ENCODE measurements at places on chromosomes 7 and 10. TPM values are rescaled to one million over a fixed set of nuclear protein-coding genes. Genes with fewer than 3 reads are reported as not detected.
A peak's percentile ranks its signal among the peaks of the same experiment; 100 is the strongest.

DNA sequence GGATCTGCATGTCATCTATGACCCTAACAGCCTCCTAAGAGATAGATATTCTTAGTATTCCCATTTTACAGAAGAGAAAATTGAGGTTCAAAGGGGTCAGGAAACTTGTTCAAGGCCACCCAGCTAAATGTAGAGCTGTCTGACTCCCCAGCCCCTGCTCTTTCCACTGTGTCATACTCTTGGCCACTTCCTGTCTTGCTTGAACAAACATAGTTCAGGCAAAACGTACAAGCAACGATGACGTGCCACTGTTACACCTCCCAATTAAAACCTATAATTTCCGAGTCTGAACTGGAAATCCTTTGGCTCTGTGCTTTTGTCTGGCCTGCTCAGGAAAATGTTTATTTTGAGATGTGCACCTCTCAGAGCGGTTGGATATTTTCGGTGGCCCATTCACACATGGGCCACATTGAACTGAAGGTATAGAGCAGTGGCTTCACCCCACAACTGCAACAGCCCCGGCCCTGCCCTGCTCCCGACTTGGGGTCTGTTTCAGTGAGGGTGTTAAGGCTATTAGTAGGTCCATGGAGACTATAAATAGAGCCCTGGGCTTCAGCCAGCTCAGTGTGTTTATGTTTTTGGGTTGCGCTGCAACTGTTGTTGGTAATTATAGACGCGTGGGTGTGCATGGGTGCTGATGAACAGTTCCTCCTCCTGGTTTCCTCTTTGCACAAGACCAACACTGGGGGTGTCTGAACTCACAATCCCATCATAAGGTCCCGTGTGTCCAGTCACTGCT, 172.3 kb upstream of the ADO start:
- H3K27me3 ChIP-seq, result peaks cover 3% of the 10 kb centered on the region
- peak overlapping the region; percentile 87 for H3K27ac ChIP-seq
- peaks cover 23% of the 10 kb centered on the region for H3K4me1 ChIP-seq
- peak overlapping the region; percentile 37 for H3K4me3 ChIP-seq
- H3K36me3 ChIP-seq, result peaks cover 2% of the 10 kb centered on the region

DNA sequence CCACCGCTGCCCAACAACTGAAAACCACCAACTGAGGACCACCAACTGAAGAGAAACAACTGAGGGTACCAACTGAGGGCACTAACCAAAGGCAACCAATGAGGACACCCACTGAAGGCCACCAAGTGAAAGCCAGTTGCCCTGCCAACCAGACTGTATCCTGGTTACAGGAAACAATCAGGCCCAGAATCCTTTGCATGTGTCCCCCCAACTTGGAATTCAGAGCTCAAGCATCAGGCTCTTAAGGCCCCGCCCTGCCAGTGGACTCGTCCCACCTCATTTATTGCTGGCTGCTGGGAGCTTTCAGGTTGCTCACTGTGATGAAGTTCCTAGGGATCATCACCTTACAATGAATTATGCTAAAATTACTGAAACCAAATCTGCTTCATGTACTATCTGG, 76.6 kb upstream of the ABI1 start:
- H3K27ac ChIP-seq, result no peak overlapping the region
- DNase-seq, result no peak
- peaks cover 5% of the 10 kb centered on the region for H3K27me3 ChIP-seq

- H3K4me3 ChIP-seq, result no peak overlapping the region
- H3K36me3 ChIP-seq, result peaks cover 20% of the 10 kb centered on the region
- no peak overlapping the region for H3K27ac ChIP-seq
- H3K27me3 ChIP-seq, result no peaks in the 10 kb centered on the region
- no peaks in the 10 kb centered on the region for H3K4me1 ChIP-seq
These were observed 49.7 kb downstream of the RABGEF1 start for GRCh38 chr7:66790196-66790595.

- peak; percentile 77 for DNase-seq
- H3K4me3 ChIP-seq, result no peak overlapping the region
- peaks cover 27% of the 10 kb centered on the region for H3K27me3 ChIP-seq
- no peak overlapping the region for H3K27ac ChIP-seq
These were observed 411.5 kb upstream of the ZMIZ1 start for GRCh38 chr10:78657163-78657861.

Gene FEZF1
- total RNA-seq, result not detected

GRCh38 chr10:48456808-48457761, 147.8 kb downstream of the ARHGAP22 start:
- H3K27me3 ChIP-seq, result no peaks in the 10 kb centered on the region
- DNase-seq, result peak; percentile 16
- no peaks in the 10 kb centered on the region for H3K4me1 ChIP-seq
- no peaks in the 10 kb centered on the region for H3K36me3 ChIP-seq

DNA sequence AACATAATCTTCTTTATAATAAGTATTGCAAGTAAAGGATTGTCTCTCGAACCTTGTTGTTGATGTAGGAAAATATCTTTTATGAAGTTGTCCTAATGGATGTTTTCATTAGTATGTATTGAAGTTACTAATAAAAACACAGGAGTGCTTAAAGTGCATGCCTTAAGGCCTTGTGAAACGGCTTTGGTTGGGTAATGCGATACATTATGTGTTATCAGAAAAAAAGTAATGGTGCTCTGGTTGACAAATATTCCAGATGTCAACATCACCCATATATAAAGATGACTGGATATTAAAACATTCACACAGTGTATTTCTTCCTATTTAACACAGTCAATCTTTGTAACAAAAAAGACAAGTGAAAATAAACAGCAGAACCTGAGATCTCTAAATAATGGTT, 310.7 kb downstream of the PRKG1 start:
- H3K36me3 ChIP-seq, result no peaks in the 10 kb centered on the region
- no peak for DNase-seq
- H3K27me3 ChIP-seq, result no peaks in the 10 kb centered on the region
- no peaks in the 10 kb centered on the region for H3K4me1 ChIP-seq
- no peak overlapping the region for H3K4me3 ChIP-seq

Gene UCN3
- not detected for total RNA-seq

Gene ELAPOR2
- 3.3 TPM for total RNA-seq

- no peaks in the 10 kb centered on the region for H3K36me3 ChIP-seq
- H3K27ac ChIP-seq, result no peak overlapping the region
- no peak overlapping the region for H3K4me3 ChIP-seq
- H3K4me1 ChIP-seq, result no peaks in the 10 kb centered on the region
- no peaks in the 10 kb centered on the region for H3K27me3 ChIP-seq
- DNase-seq, result no peak
These were observed 776 bp downstream of the TMEM184A start for GRCh38 chr7:1555046-1555812.

DNA sequence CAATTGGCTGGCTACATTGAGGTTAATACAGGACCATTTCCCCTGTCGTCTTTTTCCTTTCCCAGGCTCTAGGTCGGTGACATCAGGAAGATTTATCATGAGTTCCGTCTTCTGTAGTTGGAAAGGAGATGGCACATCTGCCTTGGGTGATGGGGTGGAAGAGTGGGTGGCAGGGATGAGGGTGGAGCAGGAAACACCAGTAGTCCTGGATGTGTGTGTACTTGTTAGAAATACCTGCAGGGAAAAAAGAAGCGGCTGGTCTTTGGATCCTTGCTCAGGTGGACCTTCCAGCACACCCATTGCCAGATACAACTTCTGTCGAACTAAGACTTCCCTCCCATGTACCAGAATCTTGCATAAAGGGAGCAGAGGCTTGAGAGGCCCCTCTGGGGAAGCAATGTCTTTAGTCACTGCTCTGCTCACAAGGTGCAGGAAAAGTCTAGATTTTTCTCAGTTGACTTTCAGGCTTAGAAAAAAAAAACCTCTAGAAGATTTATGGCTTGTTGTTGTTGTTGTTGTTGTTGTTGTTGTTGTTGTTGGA, 516.8 kb upstream of the GALNT17 start:
- H3K27ac ChIP-seq, result no peak overlapping the region
- no peaks in the 10 kb centered on the region for H3K4me1 ChIP-seq
- H3K4me3 ChIP-seq, result no peak overlapping the region
- H3K27me3 ChIP-seq, result no peaks in the 10 kb centered on the region

- H3K27me3 ChIP-seq, result peaks cover 22% of the 10 kb centered on the region
- H3K27ac ChIP-seq, result no peak overlapping the region
- H3K36me3 ChIP-seq, result no peaks in the 10 kb centered on the region
- H3K4me3 ChIP-seq, result no peak overlapping the region
- no peak for DNase-seq
- H3K4me1 ChIP-seq, result peaks cover 21% of the 10 kb centered on the region
These were observed 79.8 kb upstream of the MPP7 start for GRCh38 chr10:28382525-28383269.

GRCh38 chr7:67809586-67809985, 813.0 kb downstream of the TYW1 start:
- no peaks in the 10 kb centered on the region for H3K27me3 ChIP-seq
- H3K36me3 ChIP-seq, result no peaks in the 10 kb centered on the region
- no peak overlapping the region for H3K4me3 ChIP-seq
- no peak overlapping the region for H3K27ac ChIP-seq
- H3K4me1 ChIP-seq, result no peaks in the 10 kb centered on the region

DNA sequence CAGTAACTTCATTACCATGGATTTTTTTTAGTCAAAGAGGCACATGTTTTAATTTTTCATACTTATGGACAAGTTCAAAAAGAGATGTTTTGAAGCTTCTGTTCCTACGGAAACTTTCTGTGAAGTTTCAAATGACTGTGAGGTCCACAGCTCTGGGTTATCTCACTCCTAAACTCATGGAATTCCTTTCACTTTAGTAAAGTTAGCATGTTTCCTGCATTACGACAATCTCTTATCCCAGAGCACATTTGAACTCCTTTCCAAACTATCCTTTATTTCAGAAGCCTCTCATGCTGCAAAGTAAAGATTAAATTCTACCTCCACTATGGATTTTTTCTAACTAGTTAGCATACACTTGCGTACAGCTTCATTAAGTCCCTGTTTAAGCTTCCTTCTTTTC, 15.3 kb upstream of the ADD3 start:
- H3K36me3 ChIP-seq, result peaks cover 5% of the 10 kb centered on the region
- peaks cover 8% of the 10 kb centered on the region for H3K27me3 ChIP-seq
- H3K4me3 ChIP-seq, result no peak overlapping the region
- no peak for DNase-seq
- peaks cover 2% of the 10 kb centered on the region for H3K4me1 ChIP-seq
- no peak overlapping the region for H3K27ac ChIP-seq

- H3K27me3 ChIP-seq, result peaks cover 27% of the 10 kb centered on the region
- H3K4me1 ChIP-seq, result peaks cover 3% of the 10 kb centered on the region
- no peak overlapping the region for H3K4me3 ChIP-seq
These were observed 450.0 kb downstream of the GATA3 start for GRCh38 chr10:8504499-8504898.

- DNase-seq, result no peak
- no peak overlapping the region for H3K27ac ChIP-seq
- H3K36me3 ChIP-seq, result no peaks in the 10 kb centered on the region
These were observed 3.4 kb downstream of the INHBA start for GRCh38 chr7:41699516-41699915.

- H3K27ac ChIP-seq, result peak within 1 kb of the TSS; percentile 80
- peaks cover 11% of the 10 kb centered on the region for H3K36me3 ChIP-seq
- DNase-seq, result peak; percentile 84
- no peaks in the 10 kb centered on the region for H3K27me3 ChIP-seq
- peaks cover 23% of the 10 kb centered on the region for H3K4me1 ChIP-seq
- H3K4me3 ChIP-seq, result peak within 1 kb of the TSS; percentile 86
These were observed at the start of gene SRPK2 for GRCh38 chr7:105388356-105389087. Gene SRPK2, minus strand, starts transcription at chr7:105388921.

Gene TPST1
- total RNA-seq, result 1.1 TPM

DNA sequence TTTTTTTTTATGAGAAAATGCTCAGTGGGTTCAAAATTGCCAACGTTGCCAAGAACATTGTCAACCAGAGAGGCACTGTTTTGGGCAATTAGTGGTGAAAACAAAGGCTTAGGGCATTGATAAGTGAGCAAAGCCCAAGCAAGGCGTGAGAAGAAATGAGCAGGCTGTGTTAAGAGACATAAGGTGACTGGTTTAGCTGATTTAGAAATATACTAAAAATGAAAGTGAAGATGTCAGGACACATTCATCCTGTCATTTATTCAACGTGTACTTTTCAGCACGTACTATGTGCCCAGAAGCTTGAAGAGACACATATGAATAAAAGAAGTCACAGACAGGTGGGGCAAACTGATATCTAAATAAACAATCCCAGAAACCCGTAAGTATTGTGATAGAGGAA, 31.8 kb downstream of the AOAH start:
- H3K27ac ChIP-seq, result no peak overlapping the region

- H3K27ac ChIP-seq, result no peak overlapping the region
- H3K4me1 ChIP-seq, result peaks cover 4% of the 10 kb centered on the region
- no peak for DNase-seq
- H3K36me3 ChIP-seq, result no peaks in the 10 kb centered on the region
- peaks cover 50% of the 10 kb centered on the region for H3K27me3 ChIP-seq
These were observed 190.5 kb upstream of the C7orf33 start for GRCh38 chr7:148400101-148400500.

GRCh38 chr10:72133517-72133916, 45.2 kb upstream of the SPOCK2 start:
- peaks cover 37% of the 10 kb centered on the region for H3K4me1 ChIP-seq
- H3K4me3 ChIP-seq, result no peak overlapping the region

GRCh38 chr10:118314882-118315281, 27.2 kb downstream of the FAM204A start:
- DNase-seq, result no peak
- H3K4me3 ChIP-seq, result no peak overlapping the region
- H3K27me3 ChIP-seq, result no peaks in the 10 kb centered on the region
- peaks cover 3% of the 10 kb centered on the region for H3K36me3 ChIP-seq

DNA sequence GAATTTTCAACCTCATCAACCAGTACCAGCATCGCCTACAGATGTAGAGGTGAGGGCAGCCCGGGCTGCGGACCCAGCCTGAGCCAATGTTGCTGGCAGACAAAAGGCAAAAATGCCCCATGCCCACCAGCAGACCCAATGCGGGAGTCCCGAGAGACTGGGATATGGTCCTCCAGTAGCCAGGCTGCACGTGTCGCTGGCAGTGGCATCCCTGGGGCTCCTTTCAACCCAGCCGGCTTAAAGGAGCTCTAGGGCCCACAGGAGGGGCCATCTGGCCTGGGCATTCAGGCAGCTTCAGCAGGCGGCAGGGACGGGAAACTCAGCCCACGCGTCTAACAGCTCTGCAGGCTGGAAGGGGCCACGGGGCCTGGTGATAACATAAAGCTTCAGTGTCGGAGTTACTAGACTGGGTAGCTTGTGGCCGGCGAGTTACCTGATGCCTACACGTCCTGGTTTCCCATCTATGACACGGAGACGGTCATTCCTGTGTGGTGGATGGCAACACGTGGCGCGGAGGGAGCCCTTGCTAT, 70.7 kb downstream of the PROSER2 start:
- H3K27ac ChIP-seq, result no peak overlapping the region
- H3K36me3 ChIP-seq, result no peaks in the 10 kb centered on the region
- no peak overlapping the region for H3K4me3 ChIP-seq
- no peaks in the 10 kb centered on the region for H3K27me3 ChIP-seq
- no peak for DNase-seq

- no peak for DNase-seq
- peaks cover 66% of the 10 kb centered on the region for H3K36me3 ChIP-seq
- H3K4me3 ChIP-seq, result no peak overlapping the region
- H3K27me3 ChIP-seq, result no peaks in the 10 kb centered on the region
- H3K4me1 ChIP-seq, result peaks cover 9% of the 10 kb centered on the region
These were observed 10.7 kb downstream of the CUTC start for GRCh38 chr10:99742701-99743100.

GRCh38 chr7:116576350-116577319, 51.8 kb downstream of the CAV1 start:
- peak; percentile 48 for DNase-seq
- H3K27me3 ChIP-seq, result peaks cover 9% of the 10 kb centered on the region
- no peaks in the 10 kb centered on the region for H3K36me3 ChIP-seq
- no peak overlapping the region for H3K4me3 ChIP-seq

All from activated CD8-positive, alpha-beta memory T cell treated with anti-CD3 and anti-CD28 coated beads, Interleukin-2, amount 10 ng/mL, durations not matched to agents 7 days and 5 days (primary cell).